Sigmoid colon (tissue), 7 donors: ENCODE measurements at places on chromosomes 6 and 20. TPM values are rescaled to one million over a fixed set of nuclear protein-coding genes. Genes with fewer than 3 reads are reported as not detected.

GRCh38 chr20:45963059-45964005 lies 8.7 kb downstream of the ZNF335 start:
- H3K4me1 ChIP-seq = no peaks in the 10 kb centered on the region
- H3K36me3 ChIP-seq = peaks cover 90% of the 10 kb centered on the region
- no peak overlapping the region for H3K27ac ChIP-seq
- DNase-seq = peak; percentile 58
- H3K4me3 ChIP-seq = no peak overlapping the region

- no peaks in the 10 kb centered on the region for H3K27me3 ChIP-seq
- no peak overlapping the region for H3K4me3 ChIP-seq
Measured at GRCh38 chr6:161169696-161170095, 104.2 kb downstream of the AGPAT4 start.

Gene SLC22A16
- not detected for total RNA-seq

DNA sequence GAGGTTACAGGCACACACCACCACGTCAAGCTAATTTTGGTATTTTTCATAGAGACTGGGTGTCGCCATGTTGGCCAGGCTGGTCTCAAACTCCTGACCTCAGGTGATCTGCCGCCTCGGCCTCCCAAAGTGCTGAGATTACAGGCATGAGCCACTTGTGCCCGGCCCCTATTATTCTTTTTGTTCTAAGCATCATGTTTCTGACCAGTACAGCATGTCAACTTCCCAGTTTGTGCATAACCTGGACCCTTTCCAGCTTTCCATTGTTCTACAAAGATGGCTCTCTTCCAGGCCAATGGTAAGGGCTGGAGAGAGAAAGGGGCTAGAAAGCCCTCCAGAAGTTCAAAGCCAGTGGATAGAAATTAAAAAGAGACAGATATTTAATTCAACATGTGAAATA lies 91.3 kb upstream of the TNFAIP3 start:
- no peaks in the 10 kb centered on the region for H3K27me3 ChIP-seq
- no peak for DNase-seq
- H3K36me3 ChIP-seq = no peaks in the 10 kb centered on the region

DNA sequence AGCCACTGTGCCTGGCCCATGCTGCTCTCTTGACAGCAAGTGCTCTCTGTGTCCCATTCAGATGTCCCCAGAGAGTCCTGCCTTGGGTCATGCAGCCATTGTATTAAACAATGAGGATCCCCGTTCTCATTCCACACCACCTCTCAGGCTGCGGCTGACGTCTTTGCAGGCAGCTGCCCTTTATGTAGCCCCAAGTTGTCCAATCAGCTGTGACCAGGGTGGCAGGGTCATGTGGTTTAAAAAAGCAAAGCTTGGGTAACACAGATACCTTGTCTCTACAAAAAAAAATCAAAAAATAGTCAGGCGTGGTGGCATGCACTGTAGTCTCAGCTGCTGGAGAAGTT lies 13.2 kb downstream of the GCNT2 start:
- DNase-seq = no peak
- H3K4me3 ChIP-seq = no peak overlapping the region
- H3K27ac ChIP-seq = no peak overlapping the region
- no peaks in the 10 kb centered on the region for H3K36me3 ChIP-seq
- no peaks in the 10 kb centered on the region for H3K4me1 ChIP-seq

Gene EBF4
- total RNA-seq = 37.5 TPM

GRCh38 chr6:79605061-79605460 lies 26.1 kb upstream of the SH3BGRL2 start:
- no peaks in the 10 kb centered on the region for H3K27me3 ChIP-seq
- DNase-seq = no peak
- no peaks in the 10 kb centered on the region for H3K36me3 ChIP-seq

DNA sequence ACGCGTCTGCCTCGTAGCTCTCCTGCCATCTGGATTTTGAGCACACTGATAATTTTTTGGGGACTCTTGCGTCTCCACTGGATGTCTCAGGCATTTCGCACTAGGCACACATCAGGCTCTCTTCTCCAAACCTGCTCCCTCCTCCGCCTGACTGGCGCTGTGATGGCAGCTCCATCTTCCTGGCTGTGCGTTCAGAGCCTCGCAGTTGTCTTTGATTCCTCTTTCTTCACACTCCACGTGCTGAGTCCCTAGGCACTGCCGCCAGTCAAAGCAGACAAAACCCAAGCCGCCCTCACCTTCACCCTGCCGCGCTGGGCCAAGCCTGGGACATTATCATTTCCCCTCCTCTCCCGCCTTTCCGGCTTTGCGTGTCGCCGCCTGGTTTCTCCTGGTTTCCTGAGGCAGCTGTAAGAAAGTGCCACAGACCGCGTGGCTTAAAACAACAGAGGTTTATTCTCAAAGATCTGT lies 778 bp downstream of the PSMG4 start:
- peaks cover 25% of the 10 kb centered on the region for H3K4me1 ChIP-seq
- no peaks in the 10 kb centered on the region for H3K27me3 ChIP-seq
- H3K4me3 ChIP-seq = peak overlapping the region; percentile 82
- DNase-seq = no peak

Gene NHLRC1
- total RNA-seq = 1.9 TPM

GRCh38 chr6:25756382-25757363 lies 2.1 kb downstream of the SLC17A4 start:
- no peak overlapping the region for H3K4me3 ChIP-seq
- no peak overlapping the region for H3K27ac ChIP-seq
- no peaks in the 10 kb centered on the region for H3K27me3 ChIP-seq
- H3K4me1 ChIP-seq = no peaks in the 10 kb centered on the region

DNA sequence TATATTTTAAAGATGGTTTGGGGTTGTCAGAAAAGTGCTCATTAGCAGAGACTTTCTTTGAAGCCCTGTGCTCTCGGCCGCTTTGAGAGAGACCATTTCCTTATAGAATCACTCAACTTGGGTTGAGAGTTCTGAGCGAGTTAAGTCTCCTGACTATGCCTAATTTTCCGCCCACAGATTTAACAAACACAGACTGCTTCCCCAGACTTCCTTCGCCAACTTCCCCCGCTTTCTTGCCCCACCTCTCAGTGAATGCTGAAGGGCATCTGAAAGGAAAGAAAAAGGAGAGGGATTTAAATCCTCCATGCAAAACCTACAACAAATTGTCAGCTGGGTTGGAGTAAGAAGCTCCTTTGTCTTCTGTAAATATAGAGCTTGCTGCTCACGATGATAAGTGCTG lies 224.0 kb downstream of the EYA2 start:
- H3K27me3 ChIP-seq = no peaks in the 10 kb centered on the region
- no peaks in the 10 kb centered on the region for H3K36me3 ChIP-seq
- peak; percentile 25 for DNase-seq
- H3K27ac ChIP-seq = peak overlapping the region; percentile 60
